ENCODE measurements at places on chromosomes 7 and 10.

GRCh38 chr10:17527514-17528146 is 73.2 kb upstream of the ST8SIA6 start:
- no peak for DNase-seq

GRCh38 chr7:134767520-134768168 is 11.8 kb upstream of the CALD1 start:
- DNase-seq = no peak

- peak; percentile 35 for DNase-seq
Observed at GRCh38 chr7:87935384-87935706, 1.3 kb downstream of the ADAM22 start.

DNA sequence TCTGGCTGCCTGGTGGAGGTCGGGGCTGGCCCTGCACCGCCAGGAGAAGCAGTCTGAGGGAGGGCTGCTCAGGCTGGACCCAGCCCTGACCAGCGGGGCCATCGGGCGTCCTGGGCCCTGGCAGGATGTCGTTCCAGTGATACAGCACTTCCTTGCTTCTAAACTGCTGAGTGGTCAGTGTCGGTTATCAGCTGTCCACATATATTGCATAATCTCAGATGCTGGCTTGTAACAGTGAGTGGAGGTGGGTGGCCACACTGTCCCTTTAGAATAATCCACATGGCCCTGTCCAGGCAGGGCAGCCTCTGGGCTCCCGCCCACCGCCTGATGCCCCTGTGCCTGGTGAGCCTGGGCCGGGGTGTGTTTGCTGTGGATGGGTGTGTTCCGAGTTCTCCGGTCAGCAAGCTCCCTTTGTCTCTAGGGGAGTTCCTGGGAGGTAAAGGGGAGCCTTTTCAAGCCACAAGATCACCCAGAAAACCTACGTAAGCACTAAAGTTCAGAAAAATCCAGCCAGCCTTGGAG is 86.1 kb downstream of the LHPP start:
- no peak for DNase-seq

All from cerebellum (tissue), 4 donors.